Upper lobe of right lung (tissue), 1 donor: ENCODE measurements at places on chromosomes 7 and 10. TPM values are rescaled to one million over a fixed set of nuclear protein-coding genes. Genes with fewer than 3 reads are reported as not detected.

DNA sequence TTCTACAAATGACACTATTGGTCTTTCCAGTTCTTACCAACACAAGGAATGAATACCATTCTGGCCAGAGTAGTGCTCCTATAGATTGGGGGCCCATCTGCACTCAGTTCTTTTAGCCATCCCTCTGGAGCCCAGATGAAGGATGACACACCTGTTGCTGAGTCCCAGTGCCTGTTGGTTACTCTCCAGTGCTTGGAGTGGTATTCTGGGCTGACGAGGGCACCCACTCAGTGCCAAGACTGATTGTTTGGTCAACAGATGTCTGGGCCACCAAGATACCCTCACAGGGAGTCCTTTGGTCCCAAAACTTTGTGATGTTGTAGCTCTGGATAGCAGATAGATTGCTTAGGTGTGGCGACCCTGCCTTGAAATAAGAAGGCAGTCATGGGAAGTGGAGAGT is 23.7 kb upstream of the ITGA8 start:
- no peaks in the 10 kb centered on the region for H3K27me3 ChIP-seq
- DNase-seq = no peak
- H3K27ac ChIP-seq = no peak overlapping the region
- no peak overlapping the region for H3K4me3 ChIP-seq
- no peaks in the 10 kb centered on the region for H3K4me1 ChIP-seq

The GHITM gene
- total RNA-seq = 117 TPM

- no peaks in the 10 kb centered on the region for H3K4me1 ChIP-seq
- H3K4me3 ChIP-seq = no peak overlapping the region
- H3K27ac ChIP-seq = no peak overlapping the region
- H3K27me3 ChIP-seq = no peaks in the 10 kb centered on the region
- DNase-seq = no peak
- no peaks in the 10 kb centered on the region for H3K36me3 ChIP-seq
Measured at GRCh38 chr7:45658716-45659495, 84.7 kb downstream of the ADCY1 start.

- H3K4me1 ChIP-seq = no peaks in the 10 kb centered on the region
- peak overlapping the region; percentile 7 for H3K4me3 ChIP-seq
Measured at GRCh38 chr7:30727061-30727945, 24.6 kb upstream of the INMT start.

GRCh38 chr10:60570896-60571295 is 181.2 kb upstream of the ANK3 start:
- H3K4me3 ChIP-seq = no peak overlapping the region
- H3K27me3 ChIP-seq = no peaks in the 10 kb centered on the region
- H3K36me3 ChIP-seq = no peaks in the 10 kb centered on the region
- no peak overlapping the region for H3K27ac ChIP-seq
- H3K4me1 ChIP-seq = no peaks in the 10 kb centered on the region
- no peak for DNase-seq
